Nephron progenitor cell (in vitro differentiated cells): ENCODE measurements at places on chromosomes 3 and 15.

DNA sequence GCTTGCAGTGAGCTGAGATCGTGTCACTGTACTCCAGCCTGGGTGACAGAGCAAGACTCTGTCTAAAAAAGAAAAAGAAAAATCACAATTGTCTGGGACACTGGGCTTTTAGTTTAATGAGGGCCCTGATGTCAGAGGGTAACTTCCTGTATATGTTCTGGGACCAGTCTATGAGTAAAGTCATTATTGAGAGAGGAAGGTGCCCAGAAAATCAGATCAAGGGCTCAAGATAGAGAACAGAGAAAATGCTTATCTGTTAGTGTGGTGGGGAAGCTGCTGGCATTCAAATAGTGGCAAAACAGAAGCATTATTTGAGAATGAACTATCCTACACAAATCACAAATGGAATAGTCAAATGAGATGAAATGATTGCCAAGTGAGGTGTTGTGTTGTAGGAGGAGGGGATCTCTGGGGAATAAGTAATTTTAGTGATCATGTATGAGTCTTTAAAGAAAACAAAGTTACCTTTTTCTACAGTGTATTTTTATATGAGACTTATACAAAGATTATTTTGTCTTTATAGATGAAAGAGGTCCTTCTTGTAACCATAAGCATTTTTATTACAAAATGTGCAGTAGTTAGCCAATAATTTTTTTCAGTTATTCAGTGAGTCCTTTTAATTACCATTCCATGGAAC lies 13.4 kb downstream of the ARIH2 start:
- H3K4me1 ChIP-seq: peaks cover 8% of the 10 kb centered on the region
- no peak for DNase-seq
- H3K36me3 ChIP-seq: peaks cover 86% of the 10 kb centered on the region
- no peaks in the 10 kb centered on the region for H3K27me3 ChIP-seq

DNA sequence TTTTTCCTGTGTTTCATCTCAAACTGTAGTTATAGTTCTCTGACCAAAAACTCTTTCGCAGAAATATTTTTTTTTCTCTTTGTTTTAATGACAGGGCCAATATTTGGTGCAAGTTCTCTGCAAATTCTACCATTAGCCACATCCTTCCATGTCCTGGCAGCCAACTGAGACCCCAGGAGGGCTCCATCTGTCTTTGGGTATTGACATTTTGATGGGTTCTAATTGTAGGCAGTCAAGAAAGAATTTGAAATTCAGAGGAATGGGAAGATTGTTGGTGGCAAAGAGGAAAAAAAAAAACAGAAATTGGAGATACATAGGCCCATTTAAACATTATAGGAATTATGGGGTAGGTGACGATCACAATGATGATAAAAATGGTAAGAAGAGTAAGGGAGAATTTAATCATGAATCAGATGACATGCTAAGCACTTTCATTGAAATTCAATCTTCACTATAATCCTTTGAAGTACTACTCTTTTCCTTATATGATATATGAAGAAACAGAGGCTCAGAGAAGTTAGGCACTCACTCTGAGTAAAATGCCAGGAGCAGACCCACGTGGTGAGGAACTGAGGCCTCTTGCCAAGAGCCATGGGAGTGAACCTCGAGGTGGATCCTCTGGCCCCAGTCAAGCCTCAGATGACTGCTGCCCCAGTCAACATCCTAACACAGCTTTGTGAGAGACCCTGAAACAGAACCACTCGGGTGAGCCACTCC lies 151.4 kb downstream of the PDZRN3 start:
- H3K27me3 ChIP-seq: peaks cover 3% of the 10 kb centered on the region
- H3K36me3 ChIP-seq: peaks cover 27% of the 10 kb centered on the region

GRCh38 chr3:45154641-45155147 lies 8.5 kb upstream of the CDCP1 start:
- no peaks in the 10 kb centered on the region for H3K36me3 ChIP-seq
- peaks cover 8% of the 10 kb centered on the region for H3K27me3 ChIP-seq

- H3K36me3 ChIP-seq: peaks cover 18% of the 10 kb centered on the region
- peaks cover 4% of the 10 kb centered on the region for H3K27me3 ChIP-seq
- H3K4me3 ChIP-seq: no peak overlapping the region
Observed at GRCh38 chr3:113499081-113499480, 15.9 kb downstream of the SPICE1 start.

- no peak for DNase-seq
- H3K4me3 ChIP-seq: no peak overlapping the region
- peaks cover 24% of the 10 kb centered on the region for H3K4me1 ChIP-seq
- peaks cover 6% of the 10 kb centered on the region for H3K27me3 ChIP-seq
- no peaks in the 10 kb centered on the region for H3K36me3 ChIP-seq
Observed at GRCh38 chr15:67025719-67026609, 39.4 kb upstream of the SMAD3 start.

- no peak for DNase-seq
- peaks cover 4% of the 10 kb centered on the region for H3K27me3 ChIP-seq
- no peaks in the 10 kb centered on the region for H3K4me1 ChIP-seq
Observed at GRCh38 chr3:183142199-183142598, 20.3 kb downstream of the LAMP3 start.

GRCh38 chr15:58390118-58390517 lies 41.7 kb upstream of the LIPC start:
- DNase-seq: no peak
- peaks cover 47% of the 10 kb centered on the region for H3K4me1 ChIP-seq
- H3K27ac ChIP-seq: no peak overlapping the region
- H3K27me3 ChIP-seq: peaks cover 5% of the 10 kb centered on the region
- no peak overlapping the region for H3K4me3 ChIP-seq

- H3K36me3 ChIP-seq: peaks cover 11% of the 10 kb centered on the region
- H3K27me3 ChIP-seq: no peaks in the 10 kb centered on the region
- no peak for DNase-seq
Observed at GRCh38 chr15:49842031-49842730, 221.3 kb downstream of the DTWD1 start.

DNA sequence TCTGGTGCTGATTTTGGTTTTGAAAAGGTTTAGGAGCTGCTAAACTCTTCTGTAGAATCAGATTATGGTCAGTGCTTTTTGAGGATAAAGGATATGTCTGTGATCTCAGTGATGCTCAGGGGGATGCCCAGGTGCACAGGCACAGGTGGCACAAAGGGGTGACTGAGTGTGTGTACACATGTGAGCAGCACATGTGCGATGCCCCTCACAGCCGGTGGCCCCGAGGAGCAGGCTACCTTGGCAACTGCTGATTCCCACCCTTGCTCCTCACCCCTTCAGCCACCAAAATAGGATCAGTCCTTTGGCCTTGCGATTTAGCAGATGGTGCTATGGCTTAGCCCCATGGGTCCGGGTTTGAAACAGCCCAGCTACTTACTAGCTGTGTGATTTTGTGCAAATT lies 51.1 kb downstream of the POMGNT2 start:
- peaks cover 14% of the 10 kb centered on the region for H3K27me3 ChIP-seq
- H3K4me3 ChIP-seq: no peak overlapping the region
- H3K27ac ChIP-seq: no peak overlapping the region
- DNase-seq: no peak
- peaks cover 17% of the 10 kb centered on the region for H3K36me3 ChIP-seq

- H3K36me3 ChIP-seq: no peaks in the 10 kb centered on the region
- no peak overlapping the region for H3K27ac ChIP-seq
Observed at GRCh38 chr3:106420628-106421027, 551.8 kb upstream of the CBLB start.

DNA sequence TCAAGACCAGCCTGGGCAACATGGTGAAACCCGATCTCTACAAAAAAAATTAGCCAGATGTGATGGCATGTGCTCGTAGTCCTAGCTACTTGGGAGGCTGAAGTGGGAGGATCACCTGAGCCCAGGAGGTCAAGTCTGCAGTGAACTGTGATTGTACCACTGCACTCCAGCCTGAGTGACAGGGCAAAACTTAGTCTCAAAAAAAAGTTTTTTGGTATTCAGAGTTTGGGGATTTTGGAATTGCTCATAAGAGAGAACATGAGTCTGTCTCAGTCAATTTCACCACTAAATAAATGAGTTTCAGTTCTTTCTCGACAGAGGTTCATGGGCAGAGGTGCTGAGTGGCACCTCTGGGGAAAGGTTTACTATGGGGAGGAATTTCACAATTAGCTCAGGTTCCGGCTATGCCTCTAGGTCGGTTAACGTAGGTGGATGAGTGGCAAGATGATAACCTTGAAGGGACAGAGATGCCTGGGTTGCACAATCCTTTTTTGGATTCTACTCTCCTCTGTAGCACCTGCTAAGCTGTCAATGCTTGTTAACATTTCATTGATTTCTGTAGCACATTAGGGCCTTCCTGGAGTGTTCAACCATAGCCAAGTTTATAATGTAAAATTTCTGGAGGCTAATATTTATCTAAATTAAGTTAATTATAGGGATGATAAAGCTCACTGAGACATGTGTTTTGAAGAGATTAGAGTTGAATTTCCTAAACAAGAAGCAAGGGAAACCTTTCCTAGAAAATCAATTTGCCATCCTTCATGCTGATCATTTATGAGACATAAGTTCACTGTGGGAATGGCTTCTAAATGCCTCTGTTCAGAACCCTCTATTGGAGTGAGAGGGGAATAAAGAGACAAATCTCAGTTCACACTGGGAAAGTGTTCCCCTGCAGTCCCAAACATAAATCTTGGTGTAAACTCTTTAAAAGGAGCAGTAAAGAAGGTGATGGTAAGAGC lies 37.4 kb upstream of the DCP1A start:
- H3K36me3 ChIP-seq: no peaks in the 10 kb centered on the region
- peaks cover 25% of the 10 kb centered on the region for H3K27me3 ChIP-seq
- H3K4me3 ChIP-seq: no peak overlapping the region
- H3K4me1 ChIP-seq: no peaks in the 10 kb centered on the region
- DNase-seq: no peak

GRCh38 chr3:186682812-186683211 lies 17.0 kb downstream of the HRG start:
- H3K4me1 ChIP-seq: no peaks in the 10 kb centered on the region
- H3K4me3 ChIP-seq: no peak overlapping the region
- no peak for DNase-seq
- no peak overlapping the region for H3K27ac ChIP-seq
- H3K27me3 ChIP-seq: peaks cover 14% of the 10 kb centered on the region

GRCh38 chr15:87082581-87082980 lies 1002.9 kb downstream of the AGBL1 start:
- no peak for DNase-seq
- H3K4me1 ChIP-seq: no peaks in the 10 kb centered on the region
- no peaks in the 10 kb centered on the region for H3K36me3 ChIP-seq

DNA sequence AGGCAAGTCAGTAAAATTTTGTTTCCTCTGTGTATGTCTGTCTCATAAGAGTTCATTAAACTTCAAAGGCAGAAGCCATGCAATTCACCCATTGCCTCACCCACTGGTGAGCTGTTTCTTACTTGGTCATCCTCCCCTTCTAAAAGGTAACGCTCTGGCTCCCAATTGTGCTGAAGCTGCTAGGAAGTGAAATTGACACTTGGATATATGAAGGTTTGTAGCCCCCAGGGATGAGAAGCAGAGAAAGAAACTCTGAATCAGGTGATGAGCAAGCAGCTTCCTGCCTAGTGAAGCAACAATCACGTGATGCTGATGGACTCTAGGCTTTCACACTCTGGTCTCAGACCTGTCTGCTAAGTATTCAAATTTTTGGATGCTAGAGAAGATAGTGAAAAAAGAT lies 70.7 kb downstream of the CD200R1L start:
- no peaks in the 10 kb centered on the region for H3K4me1 ChIP-seq
- H3K36me3 ChIP-seq: no peaks in the 10 kb centered on the region
- H3K27me3 ChIP-seq: peaks cover 14% of the 10 kb centered on the region
- H3K4me3 ChIP-seq: no peak overlapping the region
- no peak for DNase-seq
- no peak overlapping the region for H3K27ac ChIP-seq

DNA sequence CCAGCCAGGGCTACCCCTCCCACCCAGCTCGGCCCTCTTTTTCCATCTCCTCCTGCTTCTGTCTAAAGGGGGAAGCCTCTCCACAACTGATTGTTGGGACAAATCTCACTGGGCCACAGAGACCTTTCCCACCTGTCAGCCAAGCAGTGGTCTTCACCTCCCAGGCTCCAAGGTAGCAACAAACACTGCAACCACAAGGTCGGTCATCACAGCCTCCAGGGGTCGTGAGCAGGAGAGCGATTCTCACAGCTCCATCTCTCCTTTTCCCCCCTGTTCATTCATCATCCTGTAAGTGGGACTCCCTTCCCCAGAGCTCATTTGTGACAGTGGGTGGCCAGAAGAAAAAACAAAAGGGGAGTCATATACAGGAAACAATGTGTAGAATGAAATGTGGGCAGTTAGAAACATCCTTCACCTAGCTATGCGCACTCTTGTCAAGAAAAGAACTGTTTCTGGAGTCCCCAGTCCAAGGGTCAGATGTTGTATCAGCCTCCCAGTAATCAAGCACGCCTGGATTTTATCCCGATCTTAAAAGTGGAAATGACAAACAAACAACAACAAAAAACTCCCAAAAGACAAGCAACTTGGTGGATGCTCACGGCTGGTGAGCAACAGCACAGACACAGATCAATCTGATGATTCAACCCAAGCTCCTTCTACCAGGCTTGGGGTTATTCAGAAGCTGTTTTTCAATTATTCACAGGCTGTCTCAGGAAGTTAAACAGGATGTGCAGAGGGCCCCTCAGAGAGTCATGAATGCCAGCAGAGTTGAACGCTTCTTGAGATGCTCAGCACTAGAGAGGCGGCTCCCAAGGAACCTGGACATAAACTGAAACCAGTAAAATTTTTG lies 22.4 kb downstream of the LYZL4 start:
- H3K27me3 ChIP-seq: peaks cover 10% of the 10 kb centered on the region
- H3K27ac ChIP-seq: peak overlapping the region; percentile 80
- peaks cover 21% of the 10 kb centered on the region for H3K4me1 ChIP-seq
- no peaks in the 10 kb centered on the region for H3K36me3 ChIP-seq
- DNase-seq: no peak

GRCh38 chr3:188148318-188148717 lies 5.6 kb upstream of the LPP start:
- no peak for DNase-seq
- no peaks in the 10 kb centered on the region for H3K36me3 ChIP-seq
- H3K4me3 ChIP-seq: no peak overlapping the region
- no peaks in the 10 kb centered on the region for H3K27me3 ChIP-seq
- peaks cover 13% of the 10 kb centered on the region for H3K4me1 ChIP-seq
- no peak overlapping the region for H3K27ac ChIP-seq

DNA sequence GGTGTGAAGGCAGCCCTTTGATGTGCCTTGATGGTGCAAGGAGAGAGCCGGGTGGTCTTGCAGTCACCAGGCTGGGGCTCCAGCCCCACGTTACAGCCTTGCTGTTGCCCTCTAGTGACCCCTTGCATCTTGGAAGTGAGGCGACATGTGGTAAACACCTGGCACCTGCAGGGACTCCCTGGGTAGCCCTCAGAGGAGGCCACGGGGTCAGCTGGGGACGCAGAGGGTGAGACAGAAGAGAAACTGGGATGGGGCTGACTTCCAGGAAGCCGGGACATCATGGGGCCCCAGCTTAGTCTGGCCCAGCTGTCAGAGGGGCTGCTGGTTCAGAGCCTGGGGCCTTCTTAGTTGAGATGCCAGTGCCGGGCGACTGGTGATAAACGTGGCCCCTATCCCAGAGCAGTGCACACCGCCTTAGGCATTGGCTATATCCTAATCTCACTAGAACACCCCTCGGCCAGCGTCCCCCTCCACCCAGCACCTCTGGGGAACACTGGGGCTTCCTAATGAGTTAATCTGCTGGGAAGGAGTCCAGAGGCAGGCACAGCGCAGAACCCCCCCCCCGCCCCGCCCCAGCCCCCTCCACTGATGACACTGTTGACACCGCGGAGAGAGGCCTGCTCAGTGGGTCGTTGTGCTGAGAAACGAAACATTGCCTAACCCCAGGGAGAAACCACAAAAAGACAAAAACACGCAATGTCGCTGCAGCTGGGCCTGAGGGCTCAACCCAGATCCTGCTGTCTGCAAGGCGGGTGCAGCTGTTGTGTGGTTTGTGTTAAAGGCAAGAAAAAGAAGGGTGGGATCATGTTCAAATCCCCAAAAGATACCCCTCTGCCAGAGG lies 60.5 kb upstream of the KLF13 start:
- H3K4me3 ChIP-seq: no peak overlapping the region
- H3K36me3 ChIP-seq: no peaks in the 10 kb centered on the region
- H3K4me1 ChIP-seq: peaks cover 69% of the 10 kb centered on the region
